ENCODE measurements at places on chromosomes 16 and 17. TPM values are rescaled to one million over a fixed set of nuclear protein-coding genes. Genes with fewer than 3 reads are reported as not detected.

DNA sequence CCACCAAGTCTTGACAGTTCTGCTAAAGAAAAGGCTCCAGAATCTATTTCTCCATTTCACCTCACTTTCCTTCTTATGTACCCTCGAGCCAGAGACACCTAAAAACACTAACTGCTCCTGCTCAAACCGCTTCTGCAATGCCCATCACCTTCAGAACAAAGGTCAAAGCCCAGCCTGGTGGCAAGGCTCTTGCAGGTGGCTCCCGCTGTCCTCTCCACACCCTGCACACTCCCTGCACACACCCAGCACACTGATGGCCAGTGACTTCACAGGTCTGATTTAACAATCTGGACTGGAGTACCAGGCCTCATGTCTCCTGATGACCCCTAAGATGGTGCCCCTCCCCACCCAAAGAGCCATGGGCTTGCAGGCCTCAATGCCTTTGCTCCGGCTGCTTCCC lies 9.8 kb upstream of the C17orf113 start:
- no peak overlapping the region for H3K27ac ChIP-seq
- peaks cover 12% of the 10 kb centered on the region for H3K4me1 ChIP-seq
- H3K36me3 ChIP-seq: no peaks in the 10 kb centered on the region
- no peak for DNase-seq
- no peak overlapping the region for H3K4me3 ChIP-seq
- H3K27me3 ChIP-seq: no peaks in the 10 kb centered on the region

DNA sequence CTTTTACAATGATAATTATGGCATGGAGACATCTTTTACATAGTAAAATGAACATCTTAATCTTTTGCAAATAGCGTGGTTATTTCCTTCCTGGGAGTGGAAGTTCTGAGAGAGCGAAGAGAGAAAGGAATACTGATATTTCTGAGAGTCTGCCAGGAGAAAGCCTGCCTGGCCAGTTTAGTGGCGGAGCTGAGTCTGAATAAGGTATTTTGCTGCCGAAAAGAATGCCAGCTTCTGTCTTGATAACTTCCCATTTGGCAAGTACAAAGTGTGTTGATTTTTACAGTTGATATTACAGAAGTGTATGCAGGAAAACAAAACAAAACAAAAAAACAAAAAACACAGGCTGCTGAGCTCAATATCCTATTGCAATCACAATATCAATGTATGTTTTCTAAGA lies 55.9 kb downstream of the KCNJ2 start:
- H3K27me3 ChIP-seq: no peaks in the 10 kb centered on the region
- no peaks in the 10 kb centered on the region for H3K4me1 ChIP-seq
- H3K27ac ChIP-seq: no peak overlapping the region
- no peak overlapping the region for H3K4me3 ChIP-seq
- no peak for DNase-seq

DNA sequence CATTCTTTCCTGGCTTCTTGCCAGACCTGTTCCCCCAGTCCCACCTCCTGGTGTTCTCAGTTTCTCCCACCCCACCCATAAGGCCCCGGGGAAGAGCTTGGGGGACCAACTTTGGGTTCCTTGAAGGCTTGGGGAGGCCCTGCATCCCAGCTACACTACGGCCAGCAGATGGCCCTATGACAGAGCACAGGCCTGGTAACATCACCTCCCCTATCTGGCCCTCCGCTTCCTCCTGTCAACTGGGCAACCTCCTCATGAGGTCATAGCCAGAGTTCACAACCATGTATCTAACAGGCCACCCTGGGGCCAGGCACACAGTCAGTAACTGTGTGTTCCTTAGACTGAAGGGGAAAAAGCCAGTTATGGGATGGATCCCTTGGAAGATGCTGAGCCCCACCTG lies 31.4 kb downstream of the MYO15A start:
- no peak for DNase-seq
- no peak overlapping the region for H3K4me3 ChIP-seq
- no peaks in the 10 kb centered on the region for H3K36me3 ChIP-seq
- peaks cover 4% of the 10 kb centered on the region for H3K4me1 ChIP-seq
- H3K27me3 ChIP-seq: no peaks in the 10 kb centered on the region

SEZ6 gene
- total RNA-seq: not detected

DNA sequence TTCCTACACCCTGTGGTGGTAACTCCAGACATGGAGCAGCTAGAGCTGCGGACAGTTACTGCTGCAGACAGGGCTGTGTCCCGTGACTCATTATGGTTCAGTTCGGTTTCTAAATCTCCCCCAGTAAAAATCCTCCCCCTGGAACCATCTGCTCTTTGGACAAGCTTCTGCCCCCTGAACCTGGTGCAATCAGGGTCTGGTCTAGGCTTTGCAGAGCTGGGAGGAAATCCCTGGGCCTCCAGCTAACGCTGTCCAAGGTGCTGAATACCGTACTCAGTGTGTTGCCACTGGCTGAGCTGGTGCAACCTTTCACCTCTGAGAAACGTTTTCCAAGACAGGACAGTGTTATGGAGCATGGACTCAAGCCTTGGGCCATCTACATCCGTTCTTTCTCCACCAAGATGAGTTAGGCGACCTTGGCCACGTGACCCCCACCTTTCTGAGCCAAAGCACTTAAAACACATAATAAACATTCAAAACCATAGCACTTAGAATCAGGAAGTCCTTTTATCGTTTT lies 142.0 kb downstream of the CPPED1 start:
- no peaks in the 10 kb centered on the region for H3K4me1 ChIP-seq
- H3K27me3 ChIP-seq: no peaks in the 10 kb centered on the region
- H3K4me3 ChIP-seq: no peak overlapping the region
- H3K36me3 ChIP-seq: no peaks in the 10 kb centered on the region

CD300A gene
- total RNA-seq: 3.8 TPM

KRT13 gene
- total RNA-seq: not detected

DNA sequence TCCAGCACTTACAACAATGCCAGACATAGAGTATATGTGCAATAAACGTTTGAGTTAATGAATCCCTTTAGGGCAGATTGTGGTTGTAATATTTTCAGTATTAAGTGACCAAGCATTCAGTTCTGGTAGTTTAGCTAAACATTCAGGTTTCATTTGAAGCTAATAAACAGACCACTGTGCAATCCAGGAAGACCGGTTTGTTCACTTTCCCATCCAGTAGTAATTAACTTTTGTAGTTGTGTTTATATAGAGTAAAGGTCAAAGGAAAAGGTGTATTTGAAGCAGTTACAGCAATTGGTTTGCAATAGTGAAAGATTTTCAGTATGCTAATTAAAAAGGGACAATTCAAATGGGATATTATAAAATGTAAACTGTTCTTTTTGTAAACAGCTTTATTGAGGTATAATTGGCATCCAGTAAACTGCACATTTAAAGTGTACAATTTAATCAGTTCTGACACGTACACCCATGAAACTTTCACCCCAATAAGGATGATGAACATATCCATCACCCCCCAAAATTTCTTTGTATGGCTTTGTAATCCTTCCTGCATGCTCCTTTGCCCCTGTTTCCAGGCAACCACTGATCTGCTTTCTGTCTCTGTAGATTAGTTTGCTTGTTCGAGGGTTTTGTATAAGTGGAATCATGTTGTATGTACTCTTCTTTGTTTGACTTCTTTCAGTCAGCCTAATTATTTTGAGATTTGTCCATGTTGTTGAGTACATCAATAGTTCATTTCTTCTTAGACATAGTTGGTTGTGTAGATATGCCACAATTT lies 26.3 kb downstream of the MRTFB start:
- peaks cover 10% of the 10 kb centered on the region for H3K4me1 ChIP-seq
- H3K4me3 ChIP-seq: no peak overlapping the region
- H3K36me3 ChIP-seq: no peaks in the 10 kb centered on the region
- no peak for DNase-seq
- H3K27ac ChIP-seq: no peak overlapping the region

DNAH2 gene
- not detected for total RNA-seq

GRCh38 chr17:13003927-13004326 lies 13.9 kb downstream of the ELAC2 start:
- no peaks in the 10 kb centered on the region for H3K4me1 ChIP-seq
- H3K4me3 ChIP-seq: no peak overlapping the region
- H3K27me3 ChIP-seq: no peaks in the 10 kb centered on the region
- peaks cover 50% of the 10 kb centered on the region for H3K36me3 ChIP-seq
- no peak for DNase-seq

FAM20A gene
- not detected for total RNA-seq

CPNE2 gene
- 9.4 TPM for total RNA-seq

DNA sequence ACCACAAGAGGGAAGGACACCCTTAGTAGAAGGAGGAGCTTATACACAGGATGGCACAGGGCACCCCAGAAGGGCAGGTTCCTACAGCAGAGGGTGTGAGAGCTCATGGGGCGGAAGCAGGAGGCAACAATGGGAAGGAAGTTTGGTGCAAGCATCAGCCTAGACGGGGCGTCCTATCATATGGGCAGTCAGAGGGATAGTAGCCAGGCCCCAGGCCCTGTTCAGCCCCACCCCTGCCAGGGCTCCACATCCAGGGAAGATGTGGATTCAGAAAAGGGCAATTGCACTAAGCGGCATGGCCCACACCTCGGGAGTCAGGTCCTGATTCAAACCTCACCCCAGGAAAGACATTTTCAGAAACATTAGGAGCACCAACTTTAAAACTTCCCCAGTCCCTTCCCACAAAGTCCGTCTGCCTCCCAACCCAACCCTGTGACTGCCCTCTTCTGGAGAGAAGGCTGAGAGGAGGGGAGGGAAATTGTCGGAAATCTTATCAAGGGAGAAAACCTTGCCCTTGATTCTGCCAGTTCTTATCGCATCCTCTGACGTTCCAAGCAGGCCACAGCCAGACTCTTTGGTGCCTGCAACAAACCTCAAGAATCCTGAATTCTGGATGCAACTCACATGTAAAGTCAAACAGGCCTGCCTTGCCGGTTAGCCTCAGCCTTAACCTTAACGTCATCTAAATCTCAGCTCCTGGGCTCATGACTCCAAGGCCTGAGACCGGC lies 198.8 kb upstream of the CDH5 start:
- H3K27me3 ChIP-seq: no peaks in the 10 kb centered on the region
- no peaks in the 10 kb centered on the region for H3K36me3 ChIP-seq
- H3K4me3 ChIP-seq: no peak overlapping the region
- no peaks in the 10 kb centered on the region for H3K4me1 ChIP-seq
- H3K27ac ChIP-seq: no peak overlapping the region

All from CD8-positive, alpha-beta memory T cell (primary cell).